ENCODE measurements at places on chromosomes 7 and 10. TPM values are rescaled to one million over a fixed set of nuclear protein-coding genes. Genes with fewer than 3 reads are reported as not detected.

DNA sequence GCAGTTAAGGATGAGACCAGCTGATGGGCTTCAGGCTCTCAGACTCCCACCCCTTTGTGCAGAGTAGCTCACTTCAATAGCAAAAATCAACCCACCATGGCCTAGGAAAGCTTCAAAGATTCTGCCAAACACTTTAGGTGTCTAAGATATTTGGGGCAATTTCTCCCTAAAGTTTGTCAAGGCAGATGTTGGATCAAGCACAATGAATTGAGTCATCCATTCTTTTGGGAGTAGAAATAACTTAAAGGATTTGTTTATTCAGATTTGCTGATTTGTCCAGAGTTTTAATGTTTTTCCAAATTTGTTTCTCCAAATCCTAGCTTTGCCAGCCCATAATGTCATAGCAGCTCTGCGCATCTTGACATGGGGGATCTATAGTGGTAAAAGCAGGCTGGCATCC, 855.1 kb downstream of the LRMDA start:
- no peak overlapping the region for H3K27ac ChIP-seq
- H3K36me3 ChIP-seq, result peaks cover 14% of the 10 kb centered on the region
- DNase-seq, result no peak
- no peaks in the 10 kb centered on the region for H3K27me3 ChIP-seq
- no peak overlapping the region for H3K4me3 ChIP-seq

DNA sequence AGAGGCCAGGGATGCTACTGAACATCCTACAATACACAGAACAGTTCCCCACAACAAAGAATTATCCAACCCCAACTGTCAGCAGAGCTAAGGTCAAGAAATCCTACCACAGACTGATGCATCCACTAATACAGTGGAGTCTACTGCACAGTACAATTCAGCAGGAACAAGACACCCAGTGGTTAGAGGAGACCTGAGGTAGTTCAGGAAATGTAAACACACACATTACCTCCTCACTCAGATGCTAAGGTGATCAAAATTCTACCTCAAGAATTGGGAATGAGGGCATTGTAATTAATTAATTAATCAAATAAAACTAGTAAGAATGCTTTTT, 91.4 kb downstream of the ZFAND4 start:
- H3K36me3 ChIP-seq, result peaks cover 7% of the 10 kb centered on the region
- H3K4me1 ChIP-seq, result peaks cover 17% of the 10 kb centered on the region
- DNase-seq, result no peak
- no peaks in the 10 kb centered on the region for H3K27me3 ChIP-seq
- no peak overlapping the region for H3K4me3 ChIP-seq

DNA sequence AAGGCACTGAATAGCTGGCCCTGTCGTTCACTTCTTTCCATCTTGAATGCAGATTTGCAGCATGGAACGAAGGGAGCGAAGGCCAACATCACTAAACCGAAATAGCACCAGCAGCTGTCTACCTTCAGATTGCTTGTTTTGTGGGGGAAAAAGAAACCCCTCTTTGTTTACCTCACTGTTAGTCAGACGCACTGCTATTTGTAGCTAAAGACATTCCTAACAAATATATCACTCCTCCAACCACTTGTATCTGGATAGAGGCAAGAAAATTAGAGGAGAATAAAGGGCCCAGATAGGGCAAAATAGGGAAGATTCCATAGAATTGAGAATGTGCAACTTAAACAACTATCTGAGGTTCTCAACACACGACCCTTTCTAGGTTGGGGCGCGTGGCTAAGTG, 26.5 kb downstream of the ANK3 start:
- no peak overlapping the region for H3K27ac ChIP-seq
- peaks cover 15% of the 10 kb centered on the region for H3K4me1 ChIP-seq
- no peak for DNase-seq
- H3K36me3 ChIP-seq, result no peaks in the 10 kb centered on the region
- no peaks in the 10 kb centered on the region for H3K27me3 ChIP-seq

DNA sequence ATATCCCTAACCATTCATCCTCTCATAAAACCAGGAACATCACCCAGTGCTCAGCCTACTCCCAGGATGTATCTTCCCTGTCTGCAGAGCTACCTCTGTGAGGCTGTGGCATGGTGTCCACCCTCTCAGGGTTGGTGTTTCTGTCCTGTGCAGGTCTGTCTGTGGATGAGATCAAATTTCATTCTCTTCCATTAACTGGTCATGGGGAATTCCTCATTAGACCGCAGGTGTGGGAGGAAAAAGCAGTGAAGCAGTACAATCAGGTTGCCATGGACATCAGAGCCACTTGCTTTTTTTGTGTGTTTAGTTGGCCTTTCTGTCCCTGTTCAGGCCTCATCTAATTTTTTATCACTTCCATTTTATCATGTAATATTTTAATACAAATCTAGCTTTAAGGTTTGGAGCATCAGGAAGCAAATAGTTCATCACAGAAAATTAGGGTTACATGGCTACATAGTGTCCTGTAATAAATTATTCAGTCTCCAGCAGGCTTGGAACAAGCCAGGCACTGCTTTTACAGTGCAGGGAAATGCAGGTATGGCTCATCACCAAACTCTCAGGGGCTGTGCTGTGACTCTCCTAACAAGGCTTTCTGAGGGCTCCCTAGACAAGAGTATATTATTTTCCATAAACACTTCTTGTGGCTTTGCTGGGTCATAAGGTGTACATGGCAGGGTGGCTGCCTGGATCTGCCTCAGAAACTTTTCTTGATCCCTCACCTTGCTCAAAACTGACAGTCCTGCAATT, 594.9 kb upstream of the IGFBP3 start:
- no peak overlapping the region for H3K4me3 ChIP-seq

DNA sequence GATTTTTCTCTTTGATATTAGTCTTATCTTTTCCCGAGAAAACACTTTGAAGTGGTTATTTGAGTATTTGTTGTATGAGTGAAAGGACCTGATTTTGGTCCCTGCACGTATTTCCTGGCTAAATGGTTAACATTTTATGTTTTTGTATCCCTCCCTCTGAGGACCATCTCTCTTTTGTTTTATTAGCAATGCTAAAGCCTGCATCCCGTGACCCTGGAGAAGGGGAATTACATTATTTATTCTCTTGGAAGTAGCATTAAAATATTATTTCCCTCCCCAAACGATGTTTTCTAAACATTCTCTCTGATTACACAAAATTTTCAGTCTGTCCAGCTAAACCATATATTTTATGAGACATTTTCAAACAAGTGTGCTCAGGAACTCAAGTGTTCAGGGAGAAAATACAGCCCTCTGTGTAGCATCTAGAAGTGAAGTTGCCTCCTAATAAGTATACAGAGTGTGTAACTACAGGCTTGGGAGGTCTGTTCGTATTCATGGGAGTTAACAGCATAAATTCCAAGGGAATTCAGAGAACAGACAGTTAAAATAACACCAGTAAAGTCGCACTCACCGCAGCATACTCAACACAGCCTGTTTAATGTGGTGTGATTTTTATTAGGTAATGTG, 163.8 kb upstream of the NPVF start:
- no peaks in the 10 kb centered on the region for H3K36me3 ChIP-seq
- H3K4me3 ChIP-seq, result no peak overlapping the region
- H3K4me1 ChIP-seq, result peaks cover 2% of the 10 kb centered on the region
- no peak overlapping the region for H3K27ac ChIP-seq

DNA sequence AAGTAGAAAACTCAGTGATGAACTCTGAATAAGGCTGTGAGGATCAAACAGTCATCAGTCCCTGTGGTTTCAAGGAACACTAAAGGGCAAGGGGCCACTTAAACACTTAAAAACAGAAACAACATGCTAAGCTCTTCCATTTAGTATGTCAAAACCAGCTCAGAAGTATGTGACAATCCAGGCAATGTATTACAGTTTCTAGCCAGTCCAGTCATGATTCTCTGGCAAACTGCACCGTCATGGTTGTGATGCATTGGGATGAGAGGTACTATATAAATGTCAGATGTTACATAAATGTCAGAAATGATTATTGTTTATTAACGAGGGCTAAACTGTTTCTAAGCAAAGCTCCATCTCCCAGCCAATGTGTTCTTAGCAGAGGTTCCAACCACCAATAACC, 4.7 kb upstream of the CREB5 start:
- no peak overlapping the region for H3K4me3 ChIP-seq
- no peaks in the 10 kb centered on the region for H3K36me3 ChIP-seq
- H3K27me3 ChIP-seq, result peaks cover 86% of the 10 kb centered on the region
- no peak overlapping the region for H3K27ac ChIP-seq
- peaks cover 13% of the 10 kb centered on the region for H3K4me1 ChIP-seq

DNA sequence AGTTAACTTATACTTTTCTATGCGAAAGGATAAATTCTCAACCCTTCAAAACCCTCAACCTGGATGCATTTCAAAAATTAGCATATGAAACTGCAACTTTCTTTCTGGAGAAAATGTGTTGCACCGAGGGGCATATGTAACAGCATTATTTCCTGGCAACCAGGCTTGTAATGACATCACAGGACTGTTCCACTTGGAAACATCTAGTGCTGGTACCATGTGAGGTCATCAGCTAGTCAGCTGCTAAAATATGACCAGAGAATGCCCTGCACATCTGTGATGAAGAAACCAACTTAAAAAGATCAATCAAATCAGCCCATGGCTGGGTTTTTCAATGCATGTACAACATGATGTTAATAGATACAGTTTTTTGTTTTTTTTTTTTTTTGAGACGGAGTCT, 40.0 kb downstream of the FGFR2 start:
- H3K4me3 ChIP-seq, result no peak overlapping the region

DNA sequence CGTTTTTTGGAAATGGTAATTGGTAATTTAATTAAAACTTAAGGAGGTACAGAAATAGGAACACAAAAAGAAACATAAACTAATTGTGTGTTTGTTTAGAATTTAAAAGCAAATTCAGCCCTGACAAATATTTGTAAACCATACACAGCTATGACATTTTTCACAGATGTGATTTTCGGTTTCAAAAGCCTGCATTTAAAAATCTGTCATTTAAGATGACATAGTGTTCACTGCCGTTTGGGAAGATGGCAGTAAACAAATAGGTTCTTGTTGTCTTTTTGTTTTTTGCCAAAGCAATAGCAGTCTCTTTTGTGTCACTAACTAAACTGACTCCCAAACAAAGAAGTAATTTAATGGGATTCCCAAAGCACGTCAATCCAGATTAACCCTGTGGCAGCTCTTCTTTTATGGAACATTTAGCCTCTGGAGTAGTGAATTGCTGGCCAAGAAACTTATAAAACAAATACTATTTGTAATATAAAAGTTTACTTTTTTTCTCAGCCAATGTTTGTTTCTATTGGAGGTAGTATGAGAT, 697.6 kb downstream of the PHTF2 start:
- no peaks in the 10 kb centered on the region for H3K27me3 ChIP-seq
- H3K36me3 ChIP-seq, result no peaks in the 10 kb centered on the region
- no peaks in the 10 kb centered on the region for H3K4me1 ChIP-seq
- H3K4me3 ChIP-seq, result no peak overlapping the region
- H3K27ac ChIP-seq, result no peak overlapping the region

DNA sequence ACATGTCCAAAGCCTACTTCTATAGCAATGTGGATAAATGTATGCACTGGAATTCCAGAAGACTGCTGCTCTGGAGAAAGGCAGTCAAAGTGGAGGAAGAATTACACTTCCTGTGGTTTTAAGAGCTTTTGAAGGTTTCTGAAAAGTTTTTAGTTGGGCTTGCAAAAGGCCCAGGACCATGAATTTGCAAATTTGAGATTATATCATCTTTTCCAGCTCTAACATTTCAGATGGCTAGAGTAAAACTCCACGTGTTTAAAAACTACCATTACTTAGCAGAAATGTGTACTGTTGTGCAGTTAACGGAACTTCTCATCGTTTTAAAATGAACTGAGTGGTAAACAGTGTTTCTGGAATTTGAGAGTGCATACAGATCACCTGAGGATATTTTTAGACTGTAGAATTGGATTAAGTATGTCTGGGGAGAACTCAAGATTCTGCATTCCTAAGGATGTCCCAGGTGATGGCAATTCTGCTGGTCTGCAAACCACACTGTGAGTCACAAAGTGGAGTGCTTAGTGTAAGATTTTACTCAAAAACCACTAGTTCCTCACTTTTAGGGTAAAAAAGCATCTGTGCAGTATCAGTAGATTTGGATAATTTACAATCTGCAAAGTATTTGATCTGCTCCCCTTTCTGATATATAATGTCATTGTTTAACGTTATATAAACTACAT, 32.9 kb upstream of the CCDC71L start:
- H3K36me3 ChIP-seq, result no peaks in the 10 kb centered on the region
- no peak overlapping the region for H3K4me3 ChIP-seq
- no peaks in the 10 kb centered on the region for H3K4me1 ChIP-seq
- H3K27ac ChIP-seq, result no peak overlapping the region
- DNase-seq, result no peak

DNA sequence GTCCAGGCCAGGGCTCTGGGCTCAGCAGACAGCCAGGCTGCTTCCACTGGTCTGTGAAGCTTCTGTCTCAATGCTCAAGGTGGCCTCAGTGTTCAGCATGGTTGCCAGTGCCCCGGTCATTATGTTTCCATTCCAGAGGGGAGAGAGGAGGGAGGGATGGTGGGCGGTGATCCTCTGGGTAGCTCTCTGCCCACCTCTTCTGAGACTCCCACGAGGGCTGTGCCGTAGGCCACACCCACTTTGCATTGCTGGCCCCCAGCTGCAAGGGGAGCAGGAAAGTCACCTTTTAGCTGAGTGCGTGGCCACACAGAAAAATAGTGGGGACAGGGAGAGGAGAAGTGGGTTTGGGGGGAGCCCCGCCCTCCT, 42.5 kb downstream of the FOXK1 start:
- peak overlapping the region; percentile 94 for H3K27ac ChIP-seq
- H3K36me3 ChIP-seq, result peaks cover 6% of the 10 kb centered on the region
- H3K27me3 ChIP-seq, result no peaks in the 10 kb centered on the region
- peaks cover 20% of the 10 kb centered on the region for H3K4me1 ChIP-seq
- DNase-seq, result no peak

- DNase-seq, result no peak
- H3K4me1 ChIP-seq, result peaks cover 6% of the 10 kb centered on the region
- H3K27ac ChIP-seq, result peak overlapping the region; percentile 1
- H3K36me3 ChIP-seq, result no peaks in the 10 kb centered on the region
- H3K27me3 ChIP-seq, result no peaks in the 10 kb centered on the region
Measured at GRCh38 chr10:72242675-72243074, 26.6 kb upstream of the ASCC1 start.

DNA sequence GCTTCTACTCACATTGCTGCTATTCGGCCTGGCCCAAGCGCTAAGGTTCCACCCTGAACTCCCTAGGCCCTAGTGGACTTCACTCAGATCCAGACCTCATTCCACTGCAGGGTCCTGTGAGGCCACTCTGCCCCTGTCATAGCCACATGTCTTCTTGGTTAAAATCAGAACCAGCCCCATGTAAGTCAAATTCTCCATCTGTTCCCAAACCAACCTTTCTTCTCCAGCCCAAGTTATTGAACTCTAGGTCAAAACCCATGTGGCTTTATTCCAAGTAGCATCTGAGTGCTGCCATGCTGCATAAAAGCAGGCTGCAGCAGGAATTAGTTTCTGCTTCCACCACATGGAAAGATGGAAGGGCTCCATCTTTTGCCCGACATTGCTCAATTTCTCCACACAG, 281.2 kb downstream of the SNX13 start:
- no peak overlapping the region for H3K4me3 ChIP-seq
- H3K36me3 ChIP-seq, result no peaks in the 10 kb centered on the region
- DNase-seq, result no peak

- peaks cover 35% of the 10 kb centered on the region for H3K4me1 ChIP-seq
- no peaks in the 10 kb centered on the region for H3K27me3 ChIP-seq
- H3K36me3 ChIP-seq, result peaks cover 5% of the 10 kb centered on the region
- H3K4me3 ChIP-seq, result no peak overlapping the region
- H3K27ac ChIP-seq, result peak overlapping the region; percentile 42
Measured at GRCh38 chr10:62017491-62017870, 116.0 kb downstream of the ARID5B start.

GRCh38 chr7:28531291-28531690, 119.0 kb downstream of the CREB5 start:
- peaks cover 42% of the 10 kb centered on the region for H3K27me3 ChIP-seq
- no peak overlapping the region for H3K27ac ChIP-seq
- no peak for DNase-seq
- H3K4me1 ChIP-seq, result peaks cover 1% of the 10 kb centered on the region

PTPRN2 gene
- 9.4 TPM for total RNA-seq

CFAP58 gene
- total RNA-seq, result 0.29 TPM

OR2A5 gene
- total RNA-seq, result not detected

CPA2 gene
- total RNA-seq, result 85.0 TPM

C7orf33 gene
- not detected for total RNA-seq

SPDYE9 gene
- not detected for total RNA-seq

CALML5 gene
- not detected for total RNA-seq
